ENCODE measurements at places on chromosomes 6 and 20. TPM values are rescaled to one million over a fixed set of nuclear protein-coding genes. Genes with fewer than 3 reads are reported as not detected.

GRCh38 chr6:1003394-1004160 is 308.3 kb upstream of the FOXQ1 start:
- no peak for DNase-seq

- DNase-seq = no peak
These were observed 66.5 kb downstream of the ESF1 start for GRCh38 chr20:13718171-13718570.

DNA sequence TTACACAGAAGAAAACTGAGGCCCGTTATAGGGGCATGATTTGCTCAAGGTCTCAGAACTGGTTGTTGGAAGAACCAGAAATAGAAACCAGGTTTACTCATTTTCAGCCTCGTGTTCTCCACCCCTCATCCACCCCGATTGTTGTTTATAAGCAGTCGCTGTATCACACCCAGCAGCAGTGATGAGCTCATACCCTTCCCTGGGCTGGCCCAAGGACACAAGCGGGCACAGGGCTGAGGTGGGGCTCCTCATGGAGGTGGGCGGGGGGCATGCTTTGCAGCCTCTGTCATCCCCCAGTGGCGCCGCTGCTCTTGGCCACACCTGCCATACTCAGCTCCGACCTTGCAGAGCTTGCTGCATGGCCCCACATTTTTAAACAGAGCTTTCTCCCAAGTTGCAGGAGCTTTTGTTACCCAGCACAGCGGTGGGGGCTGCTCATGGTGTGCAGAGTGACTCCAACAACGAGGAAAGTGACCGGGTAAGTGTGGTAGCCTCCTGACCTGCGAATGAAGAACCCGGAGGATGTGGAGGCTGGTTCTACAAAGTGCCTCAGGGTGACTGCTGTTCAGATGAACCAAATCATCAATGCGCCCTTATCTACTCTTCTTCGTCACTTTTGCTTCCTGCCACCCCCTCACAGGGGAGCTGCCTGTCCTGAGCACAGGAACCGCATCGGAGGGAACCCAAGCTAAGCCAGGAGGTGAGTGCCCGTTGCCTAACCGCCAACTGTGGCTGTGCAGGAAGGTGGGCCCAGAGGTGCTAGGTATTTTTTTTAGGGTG is 43.6 kb upstream of the NKX2-2 start:
- DNase-seq = no peak

DNA sequence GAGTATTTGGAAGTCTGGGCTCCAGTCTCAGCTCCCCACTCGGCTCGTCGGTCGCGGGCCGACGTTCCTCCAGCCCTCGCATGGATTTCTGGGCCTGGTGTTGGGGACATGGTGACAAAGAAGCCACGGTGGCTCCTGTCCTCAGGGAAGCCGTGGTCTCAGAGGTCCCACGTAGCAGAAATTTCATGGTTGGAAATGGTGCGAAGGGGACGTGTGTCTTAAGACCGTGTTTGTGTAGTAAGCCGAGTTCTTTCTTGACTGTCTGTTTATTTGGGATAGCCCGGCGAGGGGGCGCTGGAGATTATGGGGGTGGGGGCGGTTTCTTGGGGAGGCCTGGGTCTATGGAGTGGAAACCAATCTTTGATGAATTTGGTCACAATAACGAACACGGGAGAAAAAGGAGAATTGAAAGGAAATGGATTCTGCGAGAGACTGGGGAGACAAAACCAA is 23.5 kb upstream of the MAP3K7 start:
- DNase-seq = peak; percentile 11

DNA sequence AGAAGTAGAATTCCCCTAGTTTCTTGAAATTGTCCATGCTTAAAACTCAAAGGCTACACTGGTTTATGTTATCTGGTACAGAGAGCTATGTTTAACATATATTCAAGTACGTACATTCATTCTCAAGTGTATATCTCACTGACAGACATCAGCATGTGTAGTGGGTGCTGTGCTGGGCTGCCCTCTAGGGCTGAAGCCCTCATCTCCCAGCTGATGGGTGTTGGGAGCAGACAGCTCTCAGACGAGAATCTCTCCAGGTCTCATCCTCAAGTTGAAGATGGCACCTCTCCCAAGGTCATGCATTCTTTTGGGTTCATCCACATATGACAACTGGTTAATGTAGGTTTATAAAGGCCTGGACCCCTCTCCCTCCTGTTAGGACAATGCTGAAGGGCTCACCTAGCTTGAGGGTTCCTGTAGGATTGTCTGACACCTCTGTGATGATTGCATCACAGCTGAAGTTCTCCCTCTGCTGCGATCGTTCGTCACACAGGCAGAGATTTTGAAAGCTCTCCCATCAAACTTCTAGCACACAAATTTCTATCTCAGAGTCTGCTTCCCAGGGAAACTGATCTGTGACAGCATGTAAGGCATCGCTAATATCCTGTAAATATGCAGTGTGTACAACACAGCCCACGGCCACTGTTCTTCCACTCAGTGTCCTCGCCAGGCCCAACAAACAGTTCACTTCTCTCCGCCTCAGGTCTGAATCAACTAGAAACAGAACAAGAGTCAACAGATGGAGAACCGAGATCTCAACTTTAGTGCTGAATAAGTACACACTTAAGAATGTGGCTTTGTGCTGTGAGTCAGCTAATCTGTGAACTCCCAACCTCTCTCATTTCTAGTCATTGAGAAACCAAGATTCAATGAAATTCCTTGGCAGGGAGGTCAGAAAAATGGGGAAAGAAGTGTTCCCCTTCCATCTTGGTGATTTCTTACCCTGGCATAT is 43.2 kb downstream of the PREP start:
- DNase-seq = peak; percentile 84

DNA sequence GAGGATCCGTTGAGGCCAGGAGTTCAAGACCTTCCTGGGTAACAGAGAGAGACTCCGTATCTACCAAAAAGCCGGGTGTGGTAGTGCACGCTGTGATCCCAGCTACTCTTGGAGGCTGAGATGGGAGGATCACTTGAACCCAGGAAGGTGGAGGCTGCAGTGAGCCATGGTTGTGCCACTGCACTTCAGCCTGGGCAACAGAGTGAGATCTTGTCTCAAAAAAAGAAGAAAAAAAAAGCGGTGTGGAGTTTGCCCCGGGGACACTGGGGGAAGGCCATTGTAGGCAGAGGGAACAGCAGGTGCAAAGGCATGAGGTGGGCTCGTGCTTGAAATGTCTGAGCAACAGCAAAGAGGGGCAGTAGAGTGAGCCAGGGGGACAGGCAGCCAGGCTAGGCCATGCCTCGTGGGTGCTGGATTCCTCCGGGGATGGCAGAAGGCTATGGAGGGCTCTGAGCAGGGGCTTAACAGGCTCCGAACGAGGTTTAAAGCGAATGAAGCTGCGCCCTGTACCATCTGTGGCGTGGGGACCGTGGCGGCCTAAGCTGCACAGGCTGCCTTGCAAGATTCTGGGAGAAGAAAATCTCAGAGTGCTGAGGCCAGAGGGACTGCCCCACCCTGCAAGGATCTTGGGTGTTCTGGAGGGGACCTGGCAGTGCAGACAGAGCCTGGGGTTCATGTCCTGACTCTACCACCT is 36.9 kb upstream of the NOL4L start:
- DNase-seq = no peak

- DNase-seq = no peak
These were observed 155.2 kb upstream of the RIN2 start for GRCh38 chr20:19602675-19603375.

DNA sequence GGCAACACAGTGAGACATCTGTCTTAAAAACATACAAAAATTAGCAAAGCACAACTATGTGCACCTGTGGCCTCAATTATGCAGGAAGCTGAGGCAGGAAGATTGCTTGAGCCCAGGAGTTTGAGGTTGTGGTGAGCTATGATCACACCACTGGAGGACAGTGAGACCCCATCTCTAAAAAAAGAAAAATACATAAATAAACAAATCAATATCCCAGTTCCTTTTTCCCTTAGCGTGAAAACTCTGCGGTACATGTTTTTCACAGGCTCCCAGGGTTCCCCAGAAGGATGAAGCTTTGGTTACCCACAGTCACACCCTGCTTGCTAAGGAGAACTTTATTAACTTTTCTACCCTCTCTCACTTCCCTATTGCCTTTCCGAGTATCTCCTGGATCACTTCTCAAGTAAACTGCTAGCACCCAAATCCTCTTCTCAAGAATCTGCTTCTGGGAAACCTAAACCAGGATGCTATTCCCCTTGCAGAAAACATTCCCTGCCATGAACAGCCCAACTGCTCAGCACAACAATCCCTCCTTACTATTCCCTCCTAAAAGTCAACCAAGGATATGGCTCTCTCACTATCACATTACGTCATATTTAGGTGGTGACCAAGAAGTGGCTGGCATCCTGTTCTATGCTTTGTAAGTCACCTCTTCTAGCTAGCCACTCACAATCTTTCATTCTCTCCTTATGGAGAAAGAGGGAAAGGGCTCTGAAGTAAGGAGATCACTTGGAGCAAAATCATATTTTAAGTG is 122.4 kb downstream of the IPCEF1 start:
- no peak for DNase-seq

- DNase-seq = no peak
These were observed 65.7 kb downstream of the SRC start for GRCh38 chr20:37411408-37412219.

DNA sequence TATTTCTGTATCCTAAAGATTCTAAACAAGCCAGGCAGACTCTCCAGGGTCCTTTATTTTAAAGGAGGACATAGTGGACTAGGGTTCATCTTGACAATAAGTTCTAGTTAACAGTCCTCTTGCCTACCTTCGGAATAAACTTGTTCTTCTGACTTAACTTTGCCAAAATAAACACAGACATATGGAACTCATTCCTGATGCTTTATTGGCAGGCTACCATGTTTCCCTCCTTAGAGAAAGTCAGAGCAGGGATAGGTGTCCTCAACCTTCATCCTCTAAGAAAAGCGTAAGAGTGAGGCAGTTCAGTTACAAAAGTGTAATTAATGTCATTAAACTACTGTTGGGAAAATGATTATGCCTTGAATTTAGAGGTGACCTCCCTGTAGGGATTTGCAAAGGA is 46.9 kb upstream of the NRSN1 start:
- no peak for DNase-seq

DNA sequence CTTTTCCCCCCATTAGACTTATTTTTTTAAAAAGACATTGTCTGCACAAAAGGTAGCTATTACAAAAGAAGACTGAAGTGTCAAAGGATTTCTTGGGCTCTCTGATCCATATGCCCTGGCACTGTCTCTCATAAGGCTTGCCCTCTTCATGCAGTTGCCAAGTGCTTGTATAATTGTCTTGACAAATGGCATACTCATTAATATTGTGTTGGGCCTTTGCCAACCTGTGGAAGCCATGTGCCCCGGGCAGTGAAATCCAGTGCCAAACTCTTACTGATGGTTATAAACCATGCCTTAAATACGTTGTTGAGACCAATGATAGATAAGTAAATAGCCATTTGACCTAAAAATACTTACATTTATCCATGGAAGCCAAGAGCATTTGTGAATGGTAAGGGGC is 98.1 kb downstream of the FARS2 start:
- no peak for DNase-seq

DNA sequence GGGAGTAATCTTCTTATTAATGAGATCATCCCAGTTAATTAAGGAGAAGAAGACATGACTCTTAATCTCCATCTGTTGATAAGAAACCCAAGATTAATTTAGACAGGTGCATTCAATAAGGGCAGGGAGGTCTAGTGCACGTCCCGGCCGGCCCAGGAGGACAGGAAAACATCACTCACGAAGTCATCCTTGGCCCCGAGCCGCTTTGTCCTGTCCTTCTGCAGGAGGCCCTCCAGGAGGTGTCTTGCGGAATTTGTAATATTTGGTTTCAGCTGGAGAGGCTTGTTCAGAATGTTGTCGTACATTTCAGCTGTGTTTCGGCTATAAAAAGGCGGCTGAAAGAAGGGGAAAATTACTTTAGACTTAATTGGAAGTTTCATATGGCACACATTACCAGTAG is 118.4 kb upstream of the SLC2A12 start:
- DNase-seq = no peak

DNA sequence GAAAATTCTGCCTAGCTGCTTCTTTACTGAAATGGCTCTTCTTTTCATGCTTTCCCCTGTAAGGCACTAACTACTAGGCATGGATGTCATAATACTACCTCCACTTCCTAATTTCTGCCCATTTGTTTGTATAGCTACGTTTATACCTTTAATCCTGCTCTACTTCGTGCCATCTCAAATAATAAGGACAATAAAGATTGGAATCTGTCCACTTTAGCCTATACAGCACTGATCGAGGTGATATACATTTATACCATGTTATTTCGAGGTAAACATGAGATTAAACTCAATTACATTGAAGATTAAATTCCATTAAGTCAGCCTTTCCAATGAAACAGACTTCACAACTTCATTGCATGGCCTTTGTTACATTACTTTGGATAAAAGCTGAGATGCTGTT is 390.6 kb upstream of the MARCKS start:
- no peak for DNase-seq

- DNase-seq = peak; percentile 52
These were observed 34.2 kb downstream of the MYLIP start for GRCh38 chr6:16163066-16163465.

- DNase-seq = no peak
These were observed 8.3 kb upstream of the ADGB start for GRCh38 chr6:146590492-146590891.

DNA sequence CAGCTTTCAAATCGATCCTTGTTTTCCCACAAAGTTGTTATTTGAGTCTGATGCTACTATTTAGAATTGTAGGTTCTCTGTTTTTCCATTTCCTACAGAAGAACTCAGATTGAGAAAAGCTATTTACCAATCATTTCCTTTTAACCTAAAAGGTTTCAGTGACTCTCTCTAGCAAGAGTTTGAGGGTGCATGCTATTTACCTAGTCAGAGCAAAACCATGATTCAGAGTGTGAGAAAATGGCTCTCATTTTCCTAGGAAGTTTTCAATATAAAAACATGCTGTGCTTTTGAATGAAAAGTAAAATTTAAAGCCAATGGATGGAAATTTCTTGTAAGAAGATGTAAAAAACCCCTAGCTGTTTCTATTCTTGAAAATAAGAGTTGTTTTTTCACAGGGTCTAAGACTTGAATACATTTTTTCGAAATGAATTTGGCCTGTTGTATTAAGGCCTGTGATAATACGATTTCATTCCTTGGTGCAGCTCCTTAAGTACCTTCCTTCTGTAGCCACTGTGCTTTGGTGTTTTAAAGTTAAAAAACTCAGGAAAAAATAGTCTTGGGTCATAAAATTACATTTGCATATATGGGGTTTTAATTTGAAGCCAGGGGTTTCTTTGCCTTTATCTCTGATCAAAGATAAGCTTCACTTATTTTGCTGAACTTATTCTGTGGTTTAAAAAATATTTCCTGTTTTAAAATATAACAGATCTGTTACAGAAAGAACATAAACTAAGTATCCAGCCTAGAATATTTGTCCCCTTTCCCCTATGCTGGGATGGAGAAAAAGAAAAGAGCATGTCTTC is 18.0 kb upstream of the RSPH3 start:
- no peak for DNase-seq

GRCh38 chr6:356828-357251 is 34.7 kb upstream of the IRF4 start:
- DNase-seq = no peak

GRCh38 chr6:99563056-99563723 is 5.3 kb downstream of the CCNC start:
- peak; percentile 43 for DNase-seq

Gene EPHA7
- under 0.01 TPM for total RNA-seq

Gene CTSZ
- total RNA-seq = 123 TPM

Gene PDE10A
- total RNA-seq = not detected

Gene SNX14
- 73.6 TPM for total RNA-seq

Gene BMP7
- total RNA-seq = not detected

Gene SLC35B3
- 15.4 TPM for total RNA-seq

Gene TRIM40
- not detected for total RNA-seq

Gene OR2H2
- total RNA-seq = not detected

Gene PAK5
- total RNA-seq = not detected

Gene RAET1G
- 1.0 TPM for total RNA-seq

Gene NKX2-2
- total RNA-seq = not detected

Gene FOXP4
- total RNA-seq = 8.8 TPM

Gene VAPB
- total RNA-seq = 41.6 TPM

Gene B3GAT2
- total RNA-seq = not detected

Gene SCAF8
- total RNA-seq = 33.8 TPM

Measured in foreskin keratinocyte (primary cell).